Stimulated activated CD8-positive, alpha-beta memory T cell treated with anti-CD3 and anti-CD28 coated beads, Interleukin-15, amount 100 ng/mL, for 48 hours (primary cell): ENCODE measurements at places on chromosomes 5 and 9.
A peak's percentile ranks its signal among the peaks of the same experiment; 100 is the strongest.

GRCh38 chr5:67375606-67376005 lies 179.0 kb upstream of the CD180 start:
- no peak for DNase-seq

DNA sequence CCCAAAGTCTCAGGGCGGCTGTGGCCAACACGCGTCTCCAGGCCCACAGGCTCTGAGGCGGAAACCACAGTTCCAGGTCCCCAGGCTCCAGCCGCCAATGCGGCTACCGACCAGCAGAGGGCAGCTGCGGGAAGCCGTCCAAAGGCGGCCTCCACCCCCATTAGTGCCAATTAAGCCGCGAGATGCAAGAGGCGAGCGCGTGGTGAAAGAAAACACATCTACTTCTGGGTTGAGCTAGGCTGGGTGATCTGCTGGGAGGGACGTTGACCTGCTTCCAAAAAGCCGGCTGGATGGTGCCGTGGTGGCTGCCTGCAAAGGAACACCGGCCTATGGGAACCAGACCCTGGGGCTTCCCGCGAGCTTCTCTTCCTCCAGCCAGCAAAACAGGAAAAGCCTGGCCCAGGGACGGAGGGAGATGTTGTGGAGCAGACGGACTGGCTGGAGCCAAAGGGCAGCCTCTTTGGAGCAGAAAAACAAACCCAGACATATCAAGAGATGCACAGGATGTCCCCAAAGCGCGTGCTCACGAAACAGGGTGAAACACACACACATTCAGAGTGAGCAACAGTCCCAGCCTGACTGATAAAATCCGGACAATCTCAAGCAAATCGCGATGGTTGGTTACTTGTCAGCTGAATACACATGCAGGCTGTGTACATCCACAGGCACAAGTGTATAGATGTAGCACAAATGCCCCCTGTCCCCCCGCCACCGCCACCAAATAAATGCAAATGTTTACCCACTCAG lies 187.1 kb upstream of the BRINP1 start:
- DNase-seq, result peak; percentile 16

DNA sequence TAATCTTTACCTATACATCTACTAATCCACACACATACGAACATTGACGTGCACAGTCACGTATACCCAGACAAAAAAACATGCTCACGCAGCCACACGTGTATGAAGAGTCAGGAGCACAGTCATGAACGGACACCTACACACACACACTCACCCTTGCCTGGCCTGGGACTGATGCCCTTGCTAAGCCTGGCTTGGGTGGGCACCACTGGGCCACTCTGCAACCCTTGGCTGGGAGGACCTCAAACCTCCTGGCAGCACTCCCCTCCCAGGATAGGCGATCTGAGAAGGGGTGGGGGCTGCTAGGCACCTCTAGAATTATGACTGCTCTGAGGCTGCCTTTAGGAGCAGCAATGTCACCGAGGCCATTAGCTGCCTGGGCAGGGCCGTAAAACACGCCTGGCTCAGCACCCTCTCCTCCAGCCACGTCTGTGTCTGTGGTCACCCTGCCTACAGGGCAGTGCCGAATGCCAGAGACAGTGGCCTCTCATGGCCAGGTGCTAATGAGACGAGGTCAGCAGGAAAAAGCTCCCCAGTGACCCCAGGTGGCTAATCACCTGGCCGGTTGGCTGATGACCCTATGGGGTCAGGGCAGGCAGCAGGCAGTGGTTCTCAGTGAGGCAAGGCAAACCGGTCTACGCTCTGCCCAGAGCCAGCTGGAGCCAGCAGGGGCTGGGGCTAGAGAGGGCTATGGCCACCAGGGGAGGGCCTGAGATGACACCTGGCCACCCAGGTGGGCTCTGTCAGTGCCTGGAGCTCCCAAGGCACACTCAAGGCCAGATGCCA lies 33.7 kb upstream of the MVB12B start:
- no peak for DNase-seq

DNA sequence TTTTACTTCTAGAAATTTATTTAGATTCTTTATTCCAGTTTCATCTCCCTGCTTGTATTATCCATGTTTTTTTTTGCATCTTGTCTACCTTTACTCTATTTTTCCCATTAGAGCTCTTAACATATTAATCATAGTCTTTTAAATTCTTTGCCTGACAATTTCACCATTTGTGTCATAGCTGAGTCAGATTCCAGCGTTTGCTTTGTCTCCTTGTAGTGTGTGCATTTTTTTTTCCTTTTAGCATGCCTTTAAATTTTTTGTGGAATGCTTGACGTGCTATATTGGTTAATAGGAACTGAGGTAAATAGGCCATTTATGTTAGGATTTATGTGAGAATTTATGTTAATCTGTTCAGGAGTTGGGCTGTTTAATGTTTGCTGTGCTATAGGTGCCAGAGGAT lies 41.8 kb upstream of the NFIL3 start:
- DNase-seq, result no peak

GRCh38 chr9:112112519-112112918 lies 62.6 kb downstream of the SUSD1 start:
- no peak for DNase-seq

GRCh38 chr5:10588109-10588775 lies 24.4 kb downstream of the ANKRD33B start:
- DNase-seq, result no peak

DNA sequence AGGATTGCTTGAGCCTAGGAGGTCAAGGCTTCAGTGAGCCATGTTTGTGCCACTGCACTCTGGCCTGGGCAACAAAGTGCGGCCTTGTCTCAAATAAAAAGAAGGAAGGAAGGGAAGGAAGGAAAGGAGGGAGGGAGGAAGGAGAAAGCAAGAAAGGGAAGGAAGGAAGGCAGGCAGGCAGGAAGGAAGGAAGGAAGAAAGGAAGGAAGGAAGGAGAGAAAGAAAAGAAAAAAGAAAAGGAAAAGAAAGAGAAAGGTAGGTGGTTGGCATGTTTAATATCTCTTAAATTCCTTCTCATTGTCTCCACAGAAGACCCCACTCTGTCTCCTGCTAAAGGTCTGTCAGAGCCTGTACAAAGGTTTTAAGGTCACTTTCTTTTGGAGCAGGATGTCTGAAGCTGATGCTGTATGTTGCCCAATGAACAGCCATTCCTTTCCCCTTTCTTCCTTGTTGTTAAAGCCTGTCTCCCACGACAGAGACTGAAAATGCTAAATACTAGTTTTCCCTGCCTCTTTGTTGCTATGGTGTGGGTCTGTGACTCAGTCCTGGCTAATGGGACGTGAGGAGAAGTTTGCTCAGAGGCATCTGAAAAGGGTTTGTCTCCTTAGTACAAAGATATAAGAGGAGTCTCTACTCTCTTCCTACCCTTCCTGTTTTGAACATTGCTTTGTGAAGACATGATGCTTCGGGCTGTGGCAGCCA lies 213.3 kb downstream of the PCSK1 start:
- DNase-seq, result no peak

DNA sequence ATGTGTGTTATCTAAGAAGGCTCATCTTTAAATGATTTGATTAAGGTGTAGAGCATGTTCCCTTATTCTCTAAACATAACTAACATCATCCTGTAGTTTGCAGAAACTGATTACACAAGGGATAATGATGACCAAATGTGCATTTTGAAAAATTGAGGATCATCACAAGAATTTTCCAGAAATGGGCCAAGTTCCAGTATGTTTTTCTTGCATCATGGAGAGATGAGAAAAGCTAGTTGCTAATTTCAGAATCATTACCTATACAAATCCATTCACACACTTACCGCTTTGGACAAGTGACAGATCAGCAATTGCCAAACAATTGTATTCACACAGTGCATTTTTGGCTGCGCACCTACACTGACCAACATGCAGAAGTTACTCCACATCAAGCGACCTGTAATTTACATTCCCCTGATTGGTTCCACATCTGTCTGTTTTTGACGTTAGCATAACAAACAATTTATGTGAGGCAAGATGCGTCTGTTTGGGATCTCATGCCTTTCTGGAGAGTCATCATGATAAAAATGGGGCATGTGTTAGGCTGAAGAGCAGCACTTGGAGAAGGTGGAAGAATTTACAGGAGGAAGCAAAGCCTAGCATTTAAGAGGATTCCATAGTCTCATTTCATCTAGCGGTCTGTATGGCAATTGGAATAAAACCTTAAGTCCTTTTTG lies 2.8 kb upstream of the BNC2 start:
- no peak for DNase-seq

DNA sequence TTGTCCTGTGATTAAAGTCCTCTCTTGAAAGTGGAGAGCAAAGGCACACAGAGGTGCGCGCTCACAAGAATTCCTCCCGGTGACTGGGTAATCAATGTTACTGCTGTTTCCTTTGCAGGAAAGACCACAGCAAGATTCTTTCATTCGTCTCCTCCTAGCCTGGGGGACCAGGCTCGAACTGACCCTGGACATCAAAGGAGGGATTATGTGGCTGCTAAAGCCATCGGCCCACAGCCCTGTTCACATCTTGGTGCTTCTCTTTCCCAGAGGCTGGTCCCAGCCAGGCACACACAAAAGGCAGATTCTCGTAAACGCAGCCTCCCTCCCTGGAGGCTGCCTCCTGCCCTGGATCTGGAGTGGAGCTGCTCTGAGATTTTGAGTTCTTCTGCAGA lies 230.9 kb downstream of the FANCC start:
- no peak for DNase-seq

- no peak for DNase-seq
Measured at GRCh38 chr5:137203011-137203632, 296.0 kb downstream of the SPOCK1 start.

DNA sequence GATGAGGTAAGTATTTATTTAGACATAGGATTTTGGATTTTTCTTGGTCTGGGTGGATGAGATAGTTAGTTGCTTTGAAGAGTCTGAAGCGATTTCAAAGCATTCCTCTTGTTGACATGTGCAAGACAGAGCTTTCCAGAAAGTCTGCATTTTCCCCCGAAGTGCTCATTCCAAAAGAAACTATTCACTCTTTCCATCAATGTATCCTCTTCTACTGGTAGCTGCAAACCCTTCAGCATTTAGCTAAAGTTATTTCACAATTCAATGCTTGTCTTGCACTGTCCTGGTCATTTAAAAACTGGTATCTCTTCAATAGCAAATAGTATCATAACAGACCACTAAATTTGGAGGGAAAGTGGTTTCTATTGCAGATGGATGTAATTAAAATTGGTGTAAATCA lies 13.0 kb downstream of the NREP start:
- no peak for DNase-seq

GRCh38 chr9:113624721-113625120 lies 161.2 kb downstream of the RGS3 start:
- DNase-seq, result no peak

GRCh38 chr5:73274881-73275663 lies 102.1 kb downstream of the TMEM174 start:
- DNase-seq, result no peak

- DNase-seq, result no peak
Measured at GRCh38 chr5:143101121-143101520, 302.4 kb downstream of the NR3C1 start.

- DNase-seq, result no peak
Measured at GRCh38 chr9:88536023-88536324, 996 bp downstream of the NXNL2 start.
